HS-5 (cell line): ENCODE measurements at places on chromosomes 4 and X.

GRCh38 chrX:118189628-118190027 is 73.0 kb upstream of the KLHL13 start:
- DNase-seq: no peak

DNA sequence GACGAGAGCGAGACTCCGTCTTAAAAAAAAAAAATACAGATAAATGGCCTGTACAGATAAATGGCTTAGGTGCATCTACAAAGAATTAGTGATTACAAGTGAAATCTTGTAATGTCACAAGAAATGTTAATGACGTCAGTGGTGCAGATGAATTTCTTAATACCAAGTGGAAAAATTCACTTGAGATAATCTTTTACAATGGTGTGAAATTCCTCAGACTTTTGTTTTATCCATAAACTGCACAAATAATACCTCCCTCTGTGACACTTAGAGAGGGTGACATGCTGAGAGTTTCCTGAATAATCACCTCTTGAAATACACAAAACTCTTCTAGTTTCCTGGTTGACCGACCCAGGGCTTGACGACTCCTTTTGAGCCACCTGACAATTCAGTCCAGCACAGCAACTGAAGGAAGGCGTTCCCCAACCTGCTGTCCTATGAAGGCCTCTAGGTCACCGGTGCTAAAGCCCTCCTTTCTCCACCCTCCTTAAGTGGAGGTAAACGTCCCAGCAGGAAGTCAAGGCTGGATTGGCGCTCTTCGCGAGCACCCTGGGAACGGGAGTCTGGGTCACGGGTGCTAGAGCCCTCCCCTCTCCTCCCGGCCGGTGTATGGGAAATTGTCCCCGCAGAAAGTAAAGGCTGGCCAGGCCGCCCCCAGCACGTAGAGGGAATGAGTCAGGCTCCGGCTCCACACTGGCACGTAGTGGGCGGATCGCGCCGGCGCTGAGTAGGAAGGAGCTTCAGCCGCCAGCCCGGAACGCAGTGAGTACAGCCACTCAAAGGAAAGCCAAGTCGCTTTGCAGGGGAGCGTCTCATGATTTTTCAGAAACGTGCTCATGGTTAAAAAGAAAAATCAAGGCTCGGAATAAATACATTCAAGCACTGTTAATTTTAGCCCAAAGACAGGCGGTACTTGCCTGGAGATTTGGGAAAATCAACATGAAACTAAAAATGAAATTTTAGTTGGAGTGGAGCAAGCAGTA is at the start of gene TMEM144:
TSS of gene TMEM144 (plus strand) at position 662 of the 983 bp plus-strand sequence. CDS start 2,182 bp downstream, outside the sequence.
- DNase-seq: peak; percentile 43

DNA sequence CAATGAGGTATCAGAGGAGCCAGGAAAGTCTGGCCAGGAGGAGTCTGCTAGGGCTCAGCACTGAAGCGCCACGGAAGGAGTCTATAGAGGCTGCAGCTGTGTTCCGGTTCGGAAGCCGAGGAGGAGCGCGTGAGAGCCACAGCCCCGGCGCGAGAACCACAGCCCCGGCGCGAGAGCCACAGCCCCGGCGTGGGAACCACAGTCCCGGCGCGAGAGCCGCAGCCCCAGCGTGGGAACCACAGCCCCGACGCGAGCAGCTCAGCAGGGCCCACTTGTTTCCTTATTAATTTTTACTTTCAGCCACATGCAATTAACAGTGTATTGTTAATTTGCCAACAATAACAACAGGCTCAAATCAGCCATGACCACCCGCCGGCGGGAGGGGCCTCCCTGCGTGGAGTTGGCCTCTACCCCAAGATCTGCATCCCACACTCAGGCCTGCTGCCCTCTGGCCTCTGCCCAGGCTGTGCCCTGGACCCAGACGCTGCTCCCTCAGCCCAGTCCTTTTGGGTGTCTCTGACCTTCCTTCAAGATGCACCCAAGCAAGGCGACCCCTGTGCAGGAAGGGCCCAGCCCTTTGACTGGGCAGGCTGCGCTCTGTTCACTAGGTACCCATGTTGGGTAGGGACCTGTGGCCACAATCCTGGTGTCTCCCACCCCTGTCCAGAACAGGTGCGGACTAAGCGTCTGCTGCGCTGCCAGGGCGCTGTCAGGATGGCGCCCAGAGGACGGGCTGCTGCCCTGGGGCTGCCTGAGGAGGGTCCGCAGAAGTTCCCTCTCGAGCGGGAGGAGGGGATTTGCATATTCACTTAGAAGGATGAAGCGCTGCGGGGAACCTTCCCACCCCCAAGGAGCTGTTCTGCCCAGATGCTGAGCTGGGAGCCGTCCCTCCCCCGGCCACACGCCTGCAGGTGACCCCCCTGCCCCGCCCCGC is 113.8 kb downstream of the ADRA2C start:
- DNase-seq: no peak

DNA sequence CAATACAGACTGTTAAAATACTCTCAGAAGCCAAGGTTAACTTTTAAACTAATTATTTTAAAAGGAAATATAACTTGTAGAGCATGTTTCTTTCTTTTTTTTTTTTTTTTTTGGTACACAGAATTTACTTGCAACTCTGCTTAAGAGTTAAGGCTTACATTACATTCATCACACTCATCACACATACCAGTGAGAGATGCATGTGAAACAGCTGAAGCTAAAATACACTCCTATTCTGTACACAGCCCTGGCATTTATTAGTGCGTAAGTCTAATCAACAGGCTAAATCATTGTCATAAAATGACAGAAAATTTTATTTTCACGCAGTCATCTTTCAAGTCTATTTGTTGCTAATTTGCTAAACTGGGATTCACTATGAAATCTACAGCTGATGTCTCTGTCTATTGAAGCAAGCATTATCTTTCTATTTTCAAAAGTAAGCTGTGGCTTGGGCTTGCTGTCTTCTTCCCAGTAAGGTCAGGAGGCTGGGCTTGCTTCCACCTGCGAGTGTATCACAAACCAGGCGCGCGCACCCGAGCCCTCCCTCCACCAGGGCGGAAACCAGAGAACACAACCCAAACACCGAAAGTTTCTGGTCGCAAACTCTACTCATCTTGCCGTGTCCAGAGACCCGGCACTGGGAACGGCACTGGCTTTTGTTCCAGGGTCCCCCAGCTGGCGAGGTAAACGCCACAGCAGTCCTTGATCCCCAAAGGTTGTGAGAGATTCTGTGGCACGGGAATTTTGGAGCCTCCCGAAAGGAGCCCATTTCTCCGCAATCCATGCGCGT is 3.9 kb downstream of the MAML3 start:
- DNase-seq: no peak

GRCh38 chr4:108135549-108136209 is 33.1 kb downstream of the LEF1 start:
- DNase-seq: no peak

- no peak for DNase-seq
Measured at GRCh38 chr4:39898015-39898414, 79.7 kb downstream of the PDS5A start.

DNA sequence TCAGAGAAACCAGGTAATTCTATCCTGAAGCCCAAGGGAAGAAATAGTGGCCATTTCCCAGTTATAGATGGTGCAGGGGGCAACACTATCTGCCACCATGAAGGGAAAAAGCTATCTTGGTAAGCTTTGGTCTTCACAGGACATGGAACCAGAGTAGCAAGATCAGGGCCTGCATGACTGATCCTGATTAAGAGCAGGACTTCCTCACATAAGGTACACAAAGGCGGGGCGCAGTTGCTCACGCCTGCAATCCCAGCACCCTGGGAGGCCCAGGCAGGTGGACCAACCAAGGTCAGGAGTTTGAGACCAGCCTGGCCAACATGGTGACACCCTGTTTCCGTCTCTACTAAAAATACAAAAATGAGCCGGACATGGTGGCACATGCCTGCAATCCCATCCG is 148.4 kb upstream of the USP9X start:
- DNase-seq: no peak

DNA sequence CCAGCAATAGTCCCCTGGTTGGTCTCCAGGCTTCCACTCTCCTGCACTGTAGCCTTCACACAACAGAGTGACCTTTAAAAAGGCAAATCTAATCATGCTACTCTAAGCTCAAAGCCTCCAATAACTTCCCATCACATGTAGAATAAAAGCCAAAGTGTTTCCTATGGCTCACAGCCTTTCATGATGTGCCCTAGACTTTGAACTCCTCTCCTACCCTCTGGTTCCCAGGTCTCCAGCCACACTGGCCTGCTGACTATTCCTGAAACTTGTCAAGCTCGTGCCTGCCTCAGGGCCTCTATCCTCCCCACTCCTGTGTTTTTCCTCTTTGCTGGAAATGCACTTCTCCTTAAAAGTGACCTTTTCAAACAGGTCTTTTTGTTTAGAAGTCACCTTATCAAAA is 3.1 kb downstream of the MANBA start:
- DNase-seq: no peak

- peak; percentile 32 for DNase-seq
Measured at GRCh38 chr4:170047771-170048354, 21.7 kb upstream of the MFAP3L start.

DNA sequence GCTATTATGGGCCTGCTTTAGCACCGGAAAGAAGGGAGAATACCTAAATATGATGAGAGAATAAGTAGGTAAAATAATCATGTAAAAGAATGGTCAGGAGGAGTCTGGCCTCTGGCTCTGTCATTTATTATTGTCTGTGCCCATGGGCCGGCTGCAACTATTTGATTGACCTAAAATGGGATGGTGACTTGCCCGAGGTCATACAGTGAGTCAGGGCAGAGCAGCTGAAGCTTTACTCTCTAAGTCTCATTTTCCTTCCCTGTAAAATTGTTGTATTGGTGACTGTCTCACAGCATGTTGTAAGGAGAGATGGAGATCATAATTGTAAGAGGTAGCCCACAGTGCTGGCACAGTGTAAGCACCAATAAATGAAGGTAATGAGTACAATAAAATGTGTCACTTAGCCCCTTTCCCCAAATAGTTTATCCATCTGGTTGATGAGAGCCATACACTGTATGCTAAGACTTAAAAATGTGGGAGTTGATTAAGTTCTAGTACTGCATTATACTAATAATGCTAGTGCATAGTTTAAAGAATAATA is 39.6 kb downstream of the RUFY3 start:
- no peak for DNase-seq

- no peak for DNase-seq
Measured at GRCh38 chrX:4091046-4091760, 377.8 kb upstream of the PRKX start.

GRCh38 chr4:78599931-78600375 is 48.4 kb downstream of the ANXA3 start:
- no peak for DNase-seq

DNA sequence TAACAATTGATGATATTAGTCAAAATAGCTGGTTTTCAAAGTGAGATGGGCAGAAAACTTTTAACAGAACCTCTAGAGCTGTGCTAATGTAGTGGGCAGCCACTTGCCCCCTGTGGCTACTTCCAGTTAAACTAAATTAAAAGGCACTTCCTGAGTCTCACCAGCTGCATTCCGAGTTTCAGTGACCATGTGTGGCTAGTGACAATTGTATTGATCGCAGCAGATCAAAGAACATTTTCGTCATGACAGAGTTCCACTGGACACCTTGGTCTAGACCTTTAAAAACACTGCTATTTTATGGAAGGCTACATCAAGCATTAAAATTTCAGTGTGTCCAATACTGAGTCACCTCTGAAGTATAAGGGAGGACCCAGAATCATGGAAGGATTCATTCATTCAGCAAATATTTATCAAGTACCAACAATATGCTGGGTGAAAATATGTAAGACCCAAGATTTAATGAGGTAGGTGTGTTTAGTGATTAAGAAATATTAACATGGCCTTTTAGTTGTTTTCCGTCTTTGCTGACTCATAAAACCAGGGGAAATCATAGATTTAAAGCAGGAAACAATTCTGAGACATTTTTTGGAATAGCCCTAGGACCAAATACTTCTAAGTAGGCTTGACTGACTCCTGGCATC is 5.1 kb upstream of the FAT1 start:
- DNase-seq: no peak

DNA sequence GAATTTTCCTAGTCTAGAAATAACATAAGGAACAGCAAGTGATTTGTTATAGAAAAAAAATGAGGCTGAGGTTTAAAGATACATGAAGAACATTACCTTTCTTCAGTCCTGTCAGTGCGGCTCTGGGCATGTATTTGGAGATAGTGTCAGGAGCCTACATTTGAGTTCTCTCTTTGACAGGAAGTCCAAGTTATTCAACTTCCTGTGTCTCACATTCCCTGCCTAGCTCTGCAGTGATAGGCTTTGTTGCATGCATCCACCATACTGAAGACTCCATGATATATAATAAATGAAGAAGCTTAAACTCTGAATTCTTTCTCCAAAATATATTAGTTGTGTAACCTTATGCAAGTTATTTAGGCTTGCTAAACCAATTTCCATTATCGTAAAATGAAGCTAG is 148.7 kb downstream of the RELL1 start:
- no peak for DNase-seq

DNA sequence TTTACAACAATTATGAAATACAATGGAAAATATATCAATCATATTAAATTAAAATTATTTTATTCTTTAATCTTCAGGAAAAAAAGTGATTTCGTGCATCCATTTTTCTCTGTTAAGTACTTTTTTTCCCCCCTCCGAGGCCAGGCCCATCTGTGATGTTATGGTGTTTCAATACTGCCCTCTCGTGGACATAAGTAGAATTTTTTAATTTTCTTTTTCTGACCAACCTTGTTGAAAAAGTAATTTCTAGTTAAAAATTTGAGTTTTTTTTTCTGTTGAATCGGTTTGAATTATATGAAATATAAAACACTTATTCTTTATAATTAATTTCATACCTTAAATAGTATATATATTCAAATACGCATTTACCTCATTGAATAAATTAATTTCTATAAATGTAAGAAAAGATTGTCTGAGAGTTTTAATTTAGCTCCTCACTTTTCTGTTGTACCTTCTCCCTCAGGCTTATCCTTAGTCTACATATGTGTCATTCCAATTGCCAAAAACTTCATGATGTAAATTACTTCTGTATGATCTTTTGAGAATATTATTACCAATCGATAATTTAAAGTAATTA is 175.8 kb upstream of the TECRL start:
- no peak for DNase-seq
